Activated T-cell treated with anti-CD3 and anti-CD28 coated beads, Interleukin-2, amount 50 U/mL, for 24 hours (primary cell): ENCODE measurements at places on chromosomes 3 and 15.

- no peak for DNase-seq
Observed at GRCh38 chr3:115165701-115166100, 18.6 kb upstream of the ZBTB20 start.

- no peak for DNase-seq
Observed at GRCh38 chr3:180048840-180049239, 12.1 kb upstream of the PEX5L start.

DNA sequence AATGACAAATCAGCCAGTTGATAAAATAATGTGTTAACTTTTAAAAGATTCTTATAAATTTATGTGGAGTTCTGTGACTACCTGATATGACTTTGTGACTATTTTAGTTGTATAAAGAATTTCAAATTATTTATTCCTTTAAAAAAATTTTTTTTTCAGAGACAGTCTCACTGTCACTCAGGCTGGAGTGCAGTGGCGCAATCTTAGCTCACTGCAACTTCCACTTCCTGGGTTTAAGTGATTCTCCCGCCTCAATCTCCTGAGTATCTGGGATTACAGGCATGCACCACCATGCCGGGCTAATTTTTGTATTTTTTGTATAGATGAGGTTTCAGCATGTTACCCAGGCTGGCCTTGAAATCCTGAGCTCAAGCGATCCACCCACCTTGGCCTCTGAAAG lies 48.5 kb downstream of the MBNL1 start:
- DNase-seq: no peak

DNA sequence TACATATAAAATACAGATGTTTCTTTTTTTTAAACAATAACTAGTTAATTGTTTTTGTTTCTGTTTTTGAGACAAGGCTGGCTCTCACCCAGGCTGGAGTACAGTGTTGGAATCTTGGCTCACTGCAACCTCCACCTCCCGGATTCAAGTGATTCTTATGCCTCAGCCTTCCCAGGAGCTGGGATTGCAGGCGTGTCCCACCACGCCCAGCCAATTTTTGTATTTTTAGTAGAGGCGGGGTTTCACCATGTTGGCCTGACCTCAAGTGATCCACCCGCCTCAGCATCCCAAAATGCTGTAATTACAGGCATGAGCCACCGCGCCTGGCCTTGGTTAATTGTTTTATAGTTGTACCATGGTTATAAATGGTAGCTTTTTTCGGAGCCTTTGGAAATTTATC lies 72.3 kb downstream of the PIAS1 start:
- no peak for DNase-seq

DNA sequence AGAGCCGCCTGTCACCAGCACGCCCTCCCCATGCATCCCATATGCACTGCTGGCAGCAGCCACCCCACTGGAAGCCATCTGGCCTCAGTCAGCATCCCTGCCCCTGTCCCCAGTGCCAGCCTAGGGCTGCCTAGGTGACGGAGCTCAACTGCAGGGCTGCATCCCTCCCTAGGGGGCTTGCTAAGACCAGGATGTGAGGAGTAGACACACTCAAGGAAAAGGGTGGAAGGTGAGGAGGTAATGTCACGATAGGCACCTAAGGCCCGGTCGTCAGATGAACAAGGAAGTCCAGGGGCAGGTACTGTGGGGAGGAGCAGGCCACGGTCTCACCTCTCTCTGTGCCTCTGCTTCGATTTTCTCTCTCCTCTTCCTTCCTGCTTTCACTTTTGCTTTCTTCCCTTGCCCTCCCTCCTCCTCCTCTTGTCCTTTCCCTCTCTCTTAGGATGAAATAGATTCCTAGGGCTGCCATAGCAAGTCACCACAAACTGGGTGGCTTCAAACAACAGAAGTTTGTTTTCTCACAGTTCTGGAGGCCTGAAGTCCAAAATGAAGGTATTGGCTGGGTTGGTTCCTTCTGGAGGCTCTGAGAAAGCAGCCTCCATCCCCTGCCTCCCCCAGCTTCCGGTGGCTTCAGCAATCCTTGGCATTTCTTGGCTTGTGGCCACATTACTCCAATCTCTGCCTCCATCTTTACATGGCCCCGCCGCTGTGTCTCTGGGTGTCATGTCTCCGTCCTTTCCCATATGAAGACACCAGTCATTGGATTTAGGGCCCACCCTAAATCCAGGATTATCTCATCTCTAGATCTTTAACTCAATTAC lies 298.3 kb downstream of the SHQ1 start:
- DNase-seq: peak; percentile 46

- peak; percentile 80 for DNase-seq
Observed at GRCh38 chr3:4834403-4834866, 144.8 kb upstream of the BHLHE40 start.

GRCh38 chr3:29686889-29687592 lies 406.2 kb downstream of the RBMS3 start:
- DNase-seq: no peak

DNA sequence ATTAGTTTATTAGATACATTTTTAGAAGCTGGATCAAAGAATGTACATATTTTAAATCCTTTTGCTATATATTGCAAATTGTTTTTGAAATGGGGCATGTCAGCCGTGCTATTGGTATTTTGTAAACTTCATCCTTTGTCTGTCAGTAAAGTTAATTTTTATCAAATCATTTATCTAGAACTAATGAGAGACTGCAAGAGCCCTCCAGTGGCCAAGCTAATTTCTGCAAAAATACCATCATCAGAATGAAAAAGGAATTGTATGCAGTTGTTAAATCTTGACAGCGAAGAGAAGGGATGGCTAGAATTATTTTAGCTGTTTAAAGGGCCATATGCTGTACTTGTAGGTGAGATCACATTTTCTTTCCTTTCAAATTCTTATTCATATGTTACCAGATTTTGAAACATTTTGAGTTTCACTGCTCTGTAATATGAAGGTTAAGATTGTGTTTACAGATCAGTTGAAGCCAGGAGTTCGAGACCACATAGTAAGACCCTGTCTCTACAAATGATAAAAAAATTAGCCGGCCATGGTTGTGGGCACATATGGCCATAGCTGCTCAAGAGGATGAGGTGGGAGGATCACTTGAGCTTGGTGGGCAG lies 8.1 kb upstream of the CLDN11 start:
- no peak for DNase-seq

DNA sequence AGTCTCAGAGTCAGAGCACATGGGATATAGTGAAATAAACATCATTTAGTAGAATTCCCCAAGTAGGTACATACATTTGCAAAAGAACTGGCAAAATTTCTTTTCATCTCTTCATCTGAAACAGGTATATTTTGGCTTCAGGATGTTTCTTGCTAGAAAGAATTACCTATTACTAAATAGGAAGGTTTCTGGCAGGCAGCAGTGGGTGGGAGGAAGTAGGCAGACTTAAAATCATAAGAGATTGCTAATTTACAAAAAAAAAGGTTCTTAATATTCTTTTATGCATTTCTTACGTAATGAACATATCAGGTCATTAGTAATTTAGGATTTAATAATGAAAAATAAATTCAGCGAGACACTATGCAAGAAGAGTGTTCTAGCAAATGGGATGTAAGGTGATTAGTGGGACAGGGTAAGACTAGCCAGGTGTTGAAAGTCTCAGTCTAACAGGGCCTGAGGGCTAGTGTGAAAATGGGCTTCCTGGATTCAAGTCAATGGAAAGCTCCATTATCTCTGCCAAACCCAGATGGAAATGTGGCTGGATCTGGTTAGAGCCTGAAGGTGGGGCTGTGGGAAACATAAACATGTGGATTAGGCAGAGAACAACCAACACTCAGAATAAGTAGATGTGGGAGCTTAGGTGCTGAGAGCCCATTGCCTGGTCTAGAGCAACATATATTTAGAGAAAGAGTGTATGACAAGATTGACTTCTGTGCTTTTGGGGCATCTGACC lies 127.4 kb upstream of the FEZF2 start:
- DNase-seq: no peak

DNA sequence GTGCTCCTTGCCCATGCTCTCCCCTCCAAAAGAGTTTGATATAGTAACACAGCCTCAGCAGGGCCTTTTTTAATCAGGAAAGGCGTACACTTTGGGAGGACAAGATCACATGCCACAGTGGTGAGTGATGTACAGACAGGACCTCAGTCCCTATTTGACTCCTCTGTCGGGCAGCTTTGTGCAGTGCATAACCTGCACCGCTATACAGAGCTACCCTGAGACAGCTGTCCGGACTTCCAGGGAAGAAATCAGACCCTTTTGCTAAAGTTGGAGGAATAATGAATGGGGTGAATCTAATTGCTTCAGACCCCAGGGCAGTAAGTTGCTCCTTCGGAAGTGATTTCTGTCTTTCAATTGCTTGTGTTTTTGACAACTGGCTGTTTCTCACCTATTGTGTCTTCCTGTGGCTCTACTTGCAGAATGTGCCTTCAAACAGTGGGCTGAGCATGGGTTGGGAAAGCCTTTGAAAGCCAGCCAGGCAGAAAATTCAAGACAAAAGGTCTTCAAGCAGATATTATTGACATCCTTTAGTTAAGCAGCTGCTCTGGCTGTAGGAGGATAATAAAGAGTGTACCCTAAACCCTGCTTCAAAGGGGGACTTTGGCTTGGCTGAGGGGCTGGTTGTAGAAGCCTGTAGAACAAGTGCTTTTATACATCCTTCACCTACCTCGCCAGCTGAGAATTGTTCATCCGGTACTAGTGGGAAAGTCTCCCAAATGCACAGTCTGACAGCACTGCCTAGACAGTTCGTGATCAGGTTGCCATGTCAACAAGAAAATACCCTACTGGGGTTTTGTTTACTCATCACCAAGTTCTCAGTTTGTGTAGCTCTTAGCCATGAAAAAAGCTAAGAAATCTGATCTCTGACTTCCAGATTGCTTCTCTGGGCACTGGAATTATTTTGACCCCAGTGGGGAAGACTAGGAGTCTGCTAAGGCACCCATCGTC lies 35.1 kb downstream of the SNTN start:
- no peak for DNase-seq

GRCh38 chr3:125112981-125113380 lies 57.2 kb upstream of the HEG1 start:
- DNase-seq: no peak

DNA sequence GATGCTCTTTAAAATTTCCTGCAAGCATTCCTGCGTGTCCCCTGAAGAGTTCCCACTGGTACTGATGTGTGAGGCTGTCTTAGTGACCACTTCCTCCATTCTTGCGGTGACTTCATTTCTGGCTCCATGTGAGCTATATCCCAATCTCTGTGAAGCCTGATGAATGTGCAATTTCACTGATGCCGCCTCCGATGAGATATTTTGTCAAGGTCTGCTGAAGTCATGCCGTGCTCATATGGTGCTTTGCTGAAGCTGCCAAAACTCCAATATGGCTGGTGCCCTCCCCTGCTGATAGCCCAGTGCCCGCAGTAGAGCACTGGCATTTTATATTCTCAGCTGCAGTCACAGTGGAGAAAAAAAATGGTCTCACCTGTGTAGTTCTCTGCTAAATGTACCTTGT lies 271.5 kb downstream of the EFHB start:
- no peak for DNase-seq

DNA sequence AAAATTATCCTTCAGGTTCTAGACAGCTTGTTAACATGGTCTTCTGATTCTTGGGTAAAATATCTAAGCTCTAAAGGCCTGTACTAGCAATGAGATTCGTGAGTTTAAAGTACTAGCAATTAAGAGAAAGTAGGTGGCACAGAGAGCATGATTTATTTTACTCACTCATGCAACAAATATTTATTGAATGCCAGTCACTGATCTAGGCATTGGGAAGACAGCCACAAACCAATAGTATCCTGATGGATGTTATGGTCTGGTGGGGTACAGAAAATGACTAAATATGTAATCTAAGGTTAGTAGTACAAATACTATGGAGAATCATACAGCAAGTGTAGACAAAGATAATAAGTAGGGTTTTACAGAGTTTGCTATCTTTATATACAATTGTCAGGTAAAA lies 751.3 kb downstream of the ZNF385D start:
- DNase-seq: no peak

GRCh38 chr15:96020133-96020532 lies 310.4 kb upstream of the NR2F2 start:
- DNase-seq: no peak

- DNase-seq: no peak
Observed at GRCh38 chr3:98733812-98734281, 29.3 kb upstream of the ST3GAL6 start.

GRCh38 chr3:22507709-22508108 lies 695.4 kb upstream of the UBE2E2 start:
- DNase-seq: no peak

DNA sequence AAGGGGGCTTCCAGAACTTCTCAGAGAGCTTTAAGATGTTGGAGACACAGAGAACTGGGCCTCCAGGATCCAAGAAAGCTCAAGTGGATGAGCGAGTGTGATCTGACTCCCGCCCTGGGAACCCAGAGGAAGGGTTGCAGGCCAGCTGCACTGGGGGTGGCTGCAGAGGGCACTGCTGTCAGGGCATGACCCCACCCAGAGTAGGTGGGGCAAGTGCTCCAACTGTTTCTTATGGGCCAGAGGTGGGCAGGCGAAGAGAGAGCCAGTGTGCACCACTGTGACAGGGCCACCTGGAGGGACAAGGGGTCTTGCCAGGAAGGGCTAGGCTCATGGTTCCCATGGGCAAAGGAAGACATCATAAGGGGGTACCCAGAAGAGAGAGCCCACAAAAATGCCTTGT lies 48.8 kb downstream of the EXOG start:
- DNase-seq: no peak

DNA sequence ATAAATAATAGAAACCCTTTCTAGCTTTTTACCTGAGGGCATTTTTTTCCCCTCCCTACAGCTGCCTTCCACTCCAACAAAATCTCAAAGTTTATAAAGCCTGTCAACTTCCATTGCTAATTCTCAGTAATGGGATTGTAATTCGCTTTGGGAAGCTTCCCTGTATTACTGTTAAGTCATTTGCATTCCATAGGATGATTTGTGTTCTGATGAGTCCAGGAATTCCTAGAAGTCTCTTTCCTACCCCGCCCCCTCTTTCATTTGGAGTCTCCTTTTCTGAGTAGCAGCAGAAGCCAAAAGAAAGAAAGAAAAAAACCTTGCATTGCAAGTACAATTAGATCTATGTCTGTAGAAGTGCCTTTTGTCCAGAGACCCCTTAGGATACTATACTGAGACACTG lies 1033.3 kb downstream of the IGSF11 start:
- no peak for DNase-seq

- DNase-seq: no peak
Observed at GRCh38 chr3:182618085-182618732, 175.1 kb upstream of the ATP11B start.

DNA sequence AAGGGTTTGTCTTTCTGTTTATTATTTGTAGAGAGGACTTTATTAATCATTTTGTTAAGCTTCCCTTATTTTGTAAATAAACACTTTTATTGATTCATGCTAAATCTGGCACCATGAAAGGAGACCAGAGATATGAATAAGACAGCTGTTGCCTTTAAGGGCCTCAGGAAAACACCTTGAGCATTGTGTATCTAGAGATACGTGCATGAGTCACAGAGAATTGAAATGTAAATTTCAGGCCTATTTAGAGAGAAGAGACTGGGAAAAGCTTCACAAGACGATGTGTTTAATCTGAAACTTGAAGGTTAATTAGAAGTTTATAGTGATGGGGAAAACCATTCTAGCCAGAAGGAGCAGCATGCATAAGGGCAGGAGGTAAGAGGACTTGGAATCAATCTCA lies 28.6 kb upstream of the UTS2B start:
- DNase-seq: no peak

DNA sequence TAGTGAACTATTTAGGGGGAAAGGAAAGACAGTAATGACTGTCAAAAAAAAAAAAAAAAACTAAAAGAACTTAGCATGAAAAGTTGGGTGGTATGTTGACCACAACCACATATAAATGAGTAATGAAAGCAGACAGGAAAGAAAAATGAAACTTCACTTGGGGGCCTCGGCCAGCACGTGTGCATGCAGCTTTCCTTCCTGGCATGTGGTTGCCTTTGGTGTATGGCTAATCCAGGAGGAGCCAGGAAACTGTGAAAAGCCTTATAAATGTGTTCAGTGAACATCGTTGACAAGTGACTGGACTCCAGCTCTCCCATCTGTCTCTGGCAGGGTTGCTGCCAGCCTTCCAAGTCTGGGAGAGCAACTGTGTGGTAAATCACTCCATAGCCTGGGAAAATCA lies 195.1 kb downstream of the DTWD1 start:
- DNase-seq: no peak
